ENCODE measurements at places on chromosomes 1 and 21.
A peak's percentile ranks its signal among the peaks of the same experiment; 100 is the strongest.

- DNase-seq: no peak
Measured at GRCh38 chr1:177965293-177965692, 4.6 kb downstream of the SEC16B start.

GRCh38 chr1:198298640-198299039 lies 141.8 kb downstream of the NEK7 start:
- no peak for DNase-seq

- no peak for DNase-seq
Measured at GRCh38 chr1:201904579-201904978, 15.9 kb downstream of the SHISA4 start.

GRCh38 chr1:186155594-186155993 lies 219.5 kb downstream of the TPR start:
- DNase-seq: no peak

DNA sequence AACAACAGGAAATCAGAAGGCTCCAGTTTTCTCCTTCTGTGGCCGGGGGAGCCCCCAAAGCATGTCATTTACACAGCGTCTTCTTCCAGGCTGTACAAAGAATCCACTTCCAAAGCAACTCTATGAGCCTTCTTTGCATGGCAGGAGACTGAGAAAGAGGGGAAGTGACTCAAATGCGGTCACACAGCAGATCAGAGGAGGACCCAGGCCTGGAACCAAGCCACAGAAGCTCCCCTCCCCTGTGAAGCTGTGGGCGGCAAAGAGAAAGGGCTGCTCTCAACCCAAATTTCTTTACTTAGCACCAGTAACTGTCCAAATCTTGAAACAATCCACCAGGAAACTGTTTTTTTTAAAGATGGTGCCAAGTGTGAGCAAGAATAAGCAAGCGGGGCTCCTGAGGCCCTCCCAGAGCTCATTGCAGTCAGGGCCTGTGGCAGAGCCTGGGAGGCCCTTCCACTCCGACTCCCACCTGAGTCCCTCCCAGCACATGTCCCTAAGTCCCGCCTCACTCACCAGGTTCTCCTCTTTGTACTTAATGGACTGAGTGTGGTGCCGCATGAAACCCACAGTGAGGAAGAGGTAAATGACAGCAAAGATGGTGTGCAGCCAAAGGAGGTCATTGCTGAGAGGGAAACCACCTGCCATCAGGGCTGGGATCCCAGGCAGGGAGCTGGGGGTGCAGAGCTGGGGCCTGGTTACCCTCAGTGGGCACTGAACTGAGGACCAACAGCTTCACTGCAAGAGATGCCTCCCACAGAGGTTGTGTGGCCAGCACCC lies 15.9 kb downstream of the TMEM63A start:
- DNase-seq: peak; percentile 62

DNA sequence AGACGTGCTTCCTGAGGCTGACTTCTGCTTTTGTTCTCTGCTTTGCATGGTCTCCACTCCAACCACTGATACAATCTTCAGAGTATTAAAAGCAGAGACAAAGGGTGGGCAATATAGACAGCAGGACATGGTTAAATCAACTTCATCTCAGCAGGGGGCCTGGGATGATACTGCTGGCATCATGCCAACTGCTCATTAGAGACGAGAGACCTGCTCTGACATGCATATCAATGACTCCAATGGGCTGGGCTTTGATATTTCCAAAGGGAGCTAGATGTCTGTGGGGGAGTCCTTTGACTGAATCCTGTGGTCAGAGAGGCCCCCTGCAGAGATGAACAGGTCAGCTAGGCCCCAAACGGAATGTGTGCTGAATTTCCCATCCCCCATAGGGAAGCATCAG lies 106.6 kb downstream of the ACTL8 start:
- DNase-seq: no peak

DNA sequence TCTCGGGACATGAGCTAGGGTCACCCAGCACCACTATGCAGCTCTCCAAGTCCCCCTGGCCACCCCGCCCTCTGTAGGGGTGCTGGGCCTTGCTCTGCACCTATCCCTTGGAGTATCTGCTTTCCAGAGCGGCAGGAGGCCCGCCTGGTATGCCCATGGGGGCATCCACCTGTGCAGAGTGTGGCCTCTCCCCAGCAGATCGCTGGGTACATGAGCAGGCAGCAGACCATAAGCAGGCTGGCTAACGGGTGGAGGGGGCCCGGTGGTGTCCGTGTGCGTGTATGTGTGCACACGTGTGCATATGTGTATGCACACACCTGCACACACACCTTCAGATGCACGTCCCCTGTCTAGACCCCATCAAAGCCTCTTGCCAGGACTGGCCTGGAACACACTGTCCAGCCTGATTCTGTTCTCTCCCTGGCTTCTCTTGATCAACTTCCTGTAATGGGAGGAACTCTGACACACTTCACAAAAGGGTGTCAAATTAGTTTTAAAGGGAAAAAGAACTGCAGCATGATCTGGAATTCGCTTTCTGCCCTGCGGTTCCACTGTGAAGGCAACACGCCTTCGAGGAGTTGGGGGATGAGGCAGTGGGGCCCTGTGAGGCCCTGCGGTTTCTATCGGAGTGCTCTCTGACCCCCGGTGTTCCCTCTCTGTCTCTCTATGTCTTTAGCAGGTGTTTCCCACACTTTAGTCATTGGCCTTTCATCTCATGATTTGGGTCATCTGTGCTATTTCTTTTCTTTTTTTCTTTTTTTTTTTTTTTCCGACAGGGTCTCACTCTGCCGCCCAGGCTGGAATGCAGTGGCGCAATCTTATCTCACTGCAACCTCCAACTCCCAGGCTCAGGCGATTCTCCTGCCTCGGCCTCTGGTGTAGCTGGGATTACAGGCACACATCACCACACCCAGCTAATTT lies 17.2 kb upstream of the NPHP4 start:
- DNase-seq: no peak

- DNase-seq: no peak
Measured at GRCh38 chr1:183029591-183030000, 6.4 kb downstream of the LAMC1 start.

DNA sequence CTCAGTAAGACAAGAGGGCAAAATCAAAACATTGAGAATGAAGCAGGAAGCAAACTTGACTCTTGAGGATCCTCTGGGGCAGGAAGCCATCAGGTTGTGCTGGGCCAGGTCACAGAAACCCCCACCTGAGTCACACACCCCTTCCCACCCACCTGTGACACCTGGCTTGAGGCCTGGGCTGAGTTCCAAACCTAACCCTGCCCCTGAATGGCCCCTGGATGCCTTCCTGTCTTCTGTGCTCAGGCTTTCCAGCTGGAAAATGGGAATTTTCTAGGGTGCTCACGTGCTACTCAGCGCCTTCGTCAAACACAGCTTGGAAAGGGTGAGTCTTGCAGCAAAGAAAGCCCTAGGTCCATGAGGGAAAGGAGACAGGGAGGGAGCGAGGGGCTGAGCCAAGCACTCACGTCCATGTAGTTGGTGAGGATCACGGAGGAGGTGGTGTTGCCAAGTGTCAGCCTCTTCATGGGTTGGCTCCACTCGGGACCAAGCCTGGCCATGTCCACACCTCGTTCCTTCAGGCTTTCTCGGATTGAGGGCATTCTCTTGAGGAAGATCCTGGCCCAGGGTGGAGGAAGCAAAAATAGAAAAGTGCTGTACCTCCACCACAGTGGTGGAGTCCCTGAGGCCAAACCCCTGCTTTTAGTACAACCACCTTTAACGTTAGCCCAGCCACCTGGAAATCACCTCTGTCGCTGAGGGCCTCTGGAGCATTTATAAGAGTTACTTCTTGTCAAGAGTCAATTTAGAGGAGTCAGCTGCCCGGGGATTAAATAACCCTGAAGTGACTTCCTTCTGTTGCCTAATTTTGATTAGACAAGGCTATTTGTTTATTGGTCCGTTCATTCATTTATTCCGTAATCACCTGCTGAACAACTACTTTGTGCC lies 4.3 kb downstream of the REN start:
- no peak for DNase-seq

- DNase-seq: no peak
Measured at GRCh38 chr1:113276507-113276906, 113.8 kb upstream of the MAGI3 start.

DNA sequence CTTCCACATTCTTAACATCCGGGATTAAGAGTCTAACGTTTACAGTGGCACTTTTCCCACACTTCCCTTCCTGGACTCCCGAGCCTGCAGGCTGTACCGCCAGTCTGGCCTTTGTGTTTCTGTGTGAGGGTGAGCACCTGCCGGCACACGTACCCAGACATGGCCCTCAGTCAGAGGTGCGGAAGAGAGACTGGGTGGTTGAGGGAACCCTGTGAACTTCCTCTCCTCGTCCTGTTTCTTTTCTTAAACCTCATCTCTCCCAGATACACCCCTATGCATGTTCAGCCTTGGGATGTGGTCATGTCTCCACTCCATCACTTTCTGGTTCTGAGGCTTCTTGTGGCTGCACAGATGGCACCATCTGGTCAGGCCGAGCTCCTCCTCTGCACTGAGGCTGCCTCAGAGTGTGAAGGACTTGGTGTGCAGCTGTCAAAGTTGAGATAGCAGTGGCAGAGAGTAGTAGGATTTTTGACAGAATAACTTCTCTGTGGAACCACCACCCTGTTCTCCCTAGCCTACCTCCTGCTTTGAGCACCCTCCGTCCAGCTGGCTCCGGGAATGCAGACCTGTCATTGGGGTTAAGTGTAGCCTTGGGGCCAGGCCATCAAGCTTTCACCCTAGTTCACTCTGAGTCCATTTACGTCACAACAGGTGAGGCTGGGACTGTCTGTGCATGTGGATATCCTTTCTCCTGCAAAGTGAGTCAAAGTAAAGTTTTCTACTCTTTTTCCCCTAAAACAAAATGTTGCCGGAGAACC lies 31.4 kb downstream of the VASH2 start:
- DNase-seq: no peak

- DNase-seq: no peak
Measured at GRCh38 chr1:210440081-210440480, 111.4 kb downstream of the HHAT start.

GRCh38 chr1:60727552-60727951 lies 354.8 kb upstream of the NFIA start:
- no peak for DNase-seq

Measured in effector CD4-positive, alpha-beta T cell (primary cell).